PC-3 (cell line): ENCODE measurements at places on chromosomes 6 and 20. TPM values are rescaled to one million over a fixed set of nuclear protein-coding genes. Genes with fewer than 3 reads are reported as not detected.

GPLD1 gene
- total RNA-seq = 1.3 and 3.9 TPM in 2 replicates

HCRTR2 gene
- total RNA-seq = not detected in 2 replicates

PNPLA1 gene
- total RNA-seq = 0.29 TPM in 1 of 2 replicates, not detected in the other

DNA sequence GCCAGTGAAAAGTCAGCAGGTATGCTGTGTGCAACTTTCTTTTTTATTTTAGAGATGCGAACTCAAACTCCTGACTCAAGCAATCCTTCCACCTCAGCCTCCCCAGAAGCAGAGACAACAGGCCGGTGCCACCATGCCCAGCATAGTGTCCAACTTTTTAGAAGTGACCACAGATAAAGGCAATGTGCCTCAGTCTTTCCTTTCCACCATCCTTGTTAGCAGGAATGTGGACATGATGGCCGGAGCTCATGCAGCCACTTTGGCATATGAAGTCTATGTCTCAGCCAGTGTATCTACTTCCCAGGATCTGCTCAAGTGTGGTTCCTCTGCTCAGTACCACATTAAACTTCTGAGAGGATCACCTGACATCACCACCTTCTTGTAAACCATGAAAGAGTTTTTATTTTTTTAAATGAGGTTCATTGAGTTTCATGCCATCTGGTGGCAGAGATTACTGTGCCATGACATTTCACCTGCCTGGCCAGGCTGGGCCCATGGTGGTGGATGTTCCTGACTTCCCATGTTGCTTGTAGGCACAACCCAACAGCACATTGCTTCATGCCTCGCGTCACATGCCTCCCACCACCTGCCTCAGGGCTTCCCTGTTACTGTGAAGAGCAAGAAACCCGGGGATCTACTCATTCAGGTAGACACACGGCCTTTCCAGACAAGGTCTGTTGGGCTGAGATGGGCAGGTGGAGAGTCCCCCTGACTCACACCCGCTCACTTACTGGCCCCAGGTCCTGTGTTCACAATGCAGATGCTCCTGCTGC is 216.5 kb downstream of the LY86 start:
- DNase-seq = no peak

GRCh38 chr6:137775720-137776119 is 91.3 kb upstream of the TNFAIP3 start:
- DNase-seq = no peak
